ELR (cell line): ENCODE measurements at places on chromosomes 2 and 18.

GRCh38 chr2:226030788-226031646, 631.5 kb downstream of the NYAP2 start:
- DNase-seq = peak; percentile 78

- DNase-seq = no peak
These were observed 452.9 kb upstream of the DSEL start for GRCh38 chr18:67969458-67969857.

- no peak for DNase-seq
These were observed 70.8 kb upstream of the NABP1 start for GRCh38 chr2:191607096-191607495.

- peak; percentile 56 for DNase-seq
These were observed 309.0 kb downstream of the GULP1 start for GRCh38 chr2:188600536-188601210.

GRCh38 chr2:197097578-197098366, 171.3 kb upstream of the PGAP1 start:
- peak; percentile 54 for DNase-seq

DNA sequence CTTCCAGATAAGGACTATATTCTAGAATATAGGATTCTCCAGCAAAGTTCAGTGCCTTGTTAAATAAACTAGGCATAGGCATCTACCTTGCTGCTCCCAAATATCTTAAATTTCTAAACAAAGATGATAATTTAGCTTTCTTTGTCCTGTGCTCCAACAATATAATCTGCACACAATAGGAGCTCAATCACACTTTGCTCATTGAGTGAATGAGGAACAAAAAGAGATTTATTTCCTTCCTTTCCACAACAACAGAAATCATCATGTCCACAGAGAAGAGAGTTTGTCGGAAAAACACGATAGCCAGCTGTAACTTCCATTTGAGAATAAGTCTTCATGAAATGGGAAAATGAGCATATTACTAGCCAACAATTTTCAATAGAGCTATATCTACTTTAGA, 256.7 kb downstream of the TCF4 start:
- no peak for DNase-seq
